NT2/D1 (cell line): ENCODE measurements at places on chromosomes 3 and 15.
A peak's percentile ranks its signal among the peaks of the same experiment; 100 is the strongest.

DNA sequence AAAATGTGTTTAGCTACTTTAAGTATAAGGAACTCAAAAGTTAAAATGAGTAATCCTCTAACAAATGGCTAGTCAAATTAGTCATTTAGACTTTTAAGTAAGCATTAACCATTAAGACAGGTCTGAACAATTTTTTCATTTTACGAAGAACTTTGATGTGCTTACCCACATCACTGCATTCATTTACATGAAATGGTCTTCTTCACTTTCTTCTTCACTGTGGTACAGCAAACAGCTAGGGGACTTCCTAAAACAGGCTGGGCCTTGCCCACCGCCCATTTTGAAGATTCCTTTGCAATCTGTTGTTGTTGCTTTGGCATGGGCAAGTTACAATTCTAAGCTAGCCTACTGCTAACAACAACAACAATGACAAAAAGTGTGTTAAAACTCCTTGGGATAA lies 67.4 kb downstream of the CBLB start:
- DNase-seq: no peak

GRCh38 chr15:57273402-57273801 lies 102.9 kb upstream of the CGNL1 start:
- DNase-seq: no peak

- DNase-seq: no peak
Measured at GRCh38 chr3:111932946-111933345, 45.9 kb upstream of the ABHD10 start.

GRCh38 chr3:105512061-105512460 lies 145.4 kb downstream of the ALCAM start:
- DNase-seq: no peak

- DNase-seq: no peak
Measured at GRCh38 chr15:63362196-63362595, 19.4 kb downstream of the CA12 start.

DNA sequence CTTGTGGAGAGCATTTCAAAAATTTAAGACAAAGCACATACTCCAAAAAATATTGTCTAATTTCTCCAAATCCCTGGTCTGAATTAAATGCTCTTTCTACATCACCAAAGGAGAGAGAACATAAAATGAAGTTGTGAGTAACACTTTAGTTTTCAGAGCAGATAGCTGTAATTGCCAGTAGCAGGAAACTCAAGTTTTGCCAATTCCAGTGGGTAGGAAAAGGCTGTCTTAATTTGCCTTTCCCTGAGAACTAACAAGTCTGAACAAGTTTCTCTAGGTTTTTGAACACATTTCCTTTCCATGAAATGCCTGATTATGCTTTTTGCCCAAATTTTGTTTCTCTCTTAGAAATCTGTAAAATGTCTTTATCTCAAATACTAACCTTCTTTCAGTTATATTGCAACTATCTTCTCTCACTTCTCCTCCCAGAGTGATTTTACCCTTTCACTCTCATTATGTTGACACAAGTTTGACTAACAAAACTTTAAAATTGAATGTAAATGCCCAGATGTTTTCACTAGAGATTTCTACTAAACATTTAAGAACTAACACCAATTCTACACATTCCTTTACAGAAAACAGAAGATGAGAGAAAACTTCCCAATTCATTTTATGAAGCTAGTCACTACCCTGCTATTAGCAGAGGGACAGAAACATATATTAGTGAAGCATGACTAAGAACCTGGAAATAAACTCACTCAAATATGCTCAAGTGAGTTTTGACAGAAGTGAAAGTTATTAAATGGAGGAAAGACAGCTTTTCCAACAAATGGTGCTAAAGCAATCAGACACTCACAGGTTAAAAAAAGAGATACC lies 38.4 kb downstream of the RFX7 start:
- DNase-seq: no peak

DNA sequence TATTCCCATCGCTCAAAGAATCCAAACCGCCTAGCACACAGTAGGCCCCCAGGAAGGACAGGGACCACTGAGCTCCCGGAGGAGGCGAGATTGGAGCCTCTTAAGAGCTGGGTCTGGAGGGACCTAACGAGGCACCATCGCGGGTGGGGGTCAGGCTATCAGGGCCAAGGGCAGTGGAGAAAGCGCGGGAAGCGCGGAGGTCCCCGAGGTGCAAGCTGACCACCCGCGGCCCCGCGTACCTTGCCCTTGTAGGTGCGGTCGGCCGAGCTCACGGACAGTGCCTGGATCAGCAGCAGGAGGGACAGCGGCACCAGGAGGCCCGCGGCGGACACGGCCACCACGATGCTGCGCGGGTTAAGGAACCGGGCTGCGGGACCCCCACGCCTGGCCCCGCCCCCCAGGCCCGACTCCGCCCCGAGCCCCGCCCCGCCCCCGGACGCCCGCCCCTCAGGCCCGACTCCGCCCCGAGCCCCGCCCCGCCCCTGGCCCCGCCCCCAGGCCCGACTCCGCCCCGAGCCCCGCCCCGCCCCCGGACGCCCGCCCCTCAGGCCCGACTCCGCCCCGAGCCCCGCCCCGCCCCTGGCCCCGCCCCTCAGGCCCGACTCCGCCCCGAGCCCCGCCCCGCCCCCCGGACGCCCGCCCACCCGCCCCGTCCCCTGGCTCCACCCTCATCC lies 3.9 kb downstream of the ZDHHC19 start:
- no peak for DNase-seq

- DNase-seq: no peak
Measured at GRCh38 chr3:33360136-33360825, 79.9 kb downstream of the UBP1 start.

DNA sequence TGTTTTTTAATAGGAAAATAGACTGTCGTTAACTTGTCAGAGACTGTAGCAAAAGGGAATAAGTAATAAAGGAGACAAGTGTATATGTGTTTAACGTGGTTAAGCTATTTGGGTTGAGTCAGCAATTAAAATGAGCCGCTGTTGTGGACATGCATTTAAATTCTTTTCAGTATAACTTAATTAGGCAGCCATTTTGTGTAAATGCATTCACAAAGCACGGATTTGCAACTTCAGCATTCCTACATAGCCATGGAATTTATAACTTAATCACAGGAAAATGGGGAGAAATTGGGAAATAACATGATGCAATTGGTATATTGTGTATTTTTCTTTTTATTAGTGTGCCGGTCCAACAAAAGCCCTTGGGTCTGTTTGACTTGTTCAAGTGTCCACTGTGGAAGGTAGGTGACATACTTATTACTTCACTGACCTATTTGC lies 27.9 kb downstream of the USP3 start:
- no peak for DNase-seq

DNA sequence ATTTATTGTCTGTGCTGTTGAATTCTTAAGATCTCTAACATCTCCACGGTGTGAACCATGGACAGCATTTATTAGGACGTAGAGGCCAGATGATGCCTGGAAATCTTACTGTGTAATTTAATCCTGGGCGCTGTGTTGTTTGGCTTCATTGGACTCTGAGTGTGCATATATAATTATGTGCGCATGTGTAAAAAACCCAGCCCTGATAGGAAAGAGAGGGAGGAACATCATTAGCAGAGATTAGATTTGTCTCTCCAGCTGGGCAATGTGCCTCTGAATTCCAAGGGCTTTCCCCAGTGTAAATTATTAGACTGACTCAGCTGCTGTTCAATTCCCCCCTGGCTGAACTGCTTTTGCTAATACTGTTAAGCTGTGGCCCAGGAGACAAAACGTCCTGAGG lies 39.6 kb downstream of the MAP3K13 start:
- DNase-seq: no peak

DNA sequence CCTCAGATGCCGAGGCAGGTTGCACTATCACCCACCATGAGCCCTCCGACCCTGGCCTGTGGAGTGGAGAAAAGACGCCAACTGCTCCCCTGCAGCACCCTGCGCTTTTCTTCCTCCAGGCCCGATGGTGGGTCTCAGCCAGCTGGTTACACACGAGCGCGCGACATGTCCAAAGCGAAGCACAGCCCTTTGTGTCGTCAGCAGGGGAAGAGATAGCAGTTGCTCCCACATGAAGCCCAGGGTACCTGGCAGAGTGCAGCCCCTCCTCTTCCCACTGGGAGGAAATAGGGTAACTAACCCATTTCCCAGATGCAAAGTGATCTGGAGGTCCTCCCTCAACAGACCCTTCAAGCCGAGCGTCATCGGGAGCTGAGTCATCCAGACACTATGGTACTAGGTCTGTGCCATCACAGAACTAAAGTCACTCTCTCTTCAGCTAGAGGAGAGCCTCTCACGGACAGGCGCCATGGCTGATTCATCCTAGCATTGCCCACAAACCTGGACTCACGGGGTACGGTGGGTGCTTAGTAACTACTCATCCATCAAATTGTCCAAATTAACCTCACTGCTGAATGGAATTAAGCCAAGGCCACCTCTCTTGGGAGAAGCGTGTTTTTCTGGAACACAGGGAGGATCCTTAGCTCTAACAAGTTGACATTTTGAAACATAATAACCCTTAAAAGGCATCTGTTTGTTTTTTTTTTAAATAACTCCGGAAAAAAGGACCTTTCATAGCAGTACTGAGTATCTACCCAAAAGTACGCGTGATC lies 45.2 kb upstream of the BDH1 start:
- DNase-seq: no peak

GRCh38 chr3:171804618-171805389 lies 5.5 kb downstream of the PLD1 start:
- DNase-seq: no peak

DNA sequence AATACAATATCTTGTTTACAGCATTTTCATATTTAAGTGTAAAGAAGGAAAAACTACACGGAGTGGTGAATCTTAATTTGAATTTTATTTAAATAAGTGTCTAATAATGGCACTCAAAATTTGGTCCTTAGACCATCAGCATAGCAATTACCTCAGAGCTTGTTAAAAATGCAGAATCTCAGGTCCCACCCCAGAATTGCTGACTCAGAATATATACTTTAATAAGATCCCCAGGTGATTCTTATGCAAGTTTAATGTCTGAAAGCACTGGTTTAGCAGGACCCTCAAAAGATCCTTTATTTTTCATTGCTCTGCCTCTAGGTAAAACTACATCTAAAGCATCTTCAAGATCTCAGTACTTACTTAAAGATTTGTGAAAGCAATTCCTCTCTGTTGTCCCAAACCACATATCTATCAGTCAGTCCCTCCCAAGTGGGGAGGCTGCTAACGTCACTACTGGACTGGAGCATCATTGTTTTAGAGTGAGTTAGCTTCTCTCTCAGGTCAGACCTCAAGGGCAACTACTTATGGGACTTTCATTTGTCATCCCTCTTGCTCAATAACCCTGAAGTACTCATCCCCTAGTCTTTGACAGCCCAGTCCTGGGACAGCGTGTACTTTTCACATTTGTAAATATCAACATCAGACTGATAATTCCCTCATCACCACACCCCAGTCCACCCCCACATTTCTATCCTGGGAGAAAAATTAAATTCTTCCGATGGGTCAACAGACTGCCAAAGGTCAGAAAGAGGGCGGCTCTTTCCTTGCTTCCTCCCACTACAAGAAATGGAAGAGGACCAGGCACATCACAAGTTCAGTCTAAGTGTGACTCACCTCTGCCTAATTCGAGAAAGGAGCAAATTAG lies 76.7 kb downstream of the CBLB start:
- DNase-seq: no peak

DNA sequence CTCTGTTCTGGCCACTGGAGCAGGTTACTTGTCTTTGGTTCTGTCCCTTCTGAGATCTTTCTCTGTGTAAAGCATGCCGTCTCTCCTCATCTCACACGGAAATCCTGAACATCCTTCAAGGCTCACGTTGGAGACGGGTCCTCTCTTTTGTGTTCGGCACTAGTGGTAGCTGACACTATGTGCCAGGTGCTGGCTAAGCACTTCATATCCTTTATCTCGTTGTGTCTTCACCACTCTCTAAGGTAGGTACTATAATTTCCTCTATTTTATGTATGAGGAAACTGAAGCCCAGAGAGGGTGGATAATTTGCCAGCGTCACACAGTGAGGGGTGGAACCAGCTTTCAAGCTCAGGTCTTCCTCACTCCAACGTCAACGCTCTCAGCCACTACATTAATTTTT lies 1.2 kb downstream of the IFT122 start:
- no peak for DNase-seq

DNA sequence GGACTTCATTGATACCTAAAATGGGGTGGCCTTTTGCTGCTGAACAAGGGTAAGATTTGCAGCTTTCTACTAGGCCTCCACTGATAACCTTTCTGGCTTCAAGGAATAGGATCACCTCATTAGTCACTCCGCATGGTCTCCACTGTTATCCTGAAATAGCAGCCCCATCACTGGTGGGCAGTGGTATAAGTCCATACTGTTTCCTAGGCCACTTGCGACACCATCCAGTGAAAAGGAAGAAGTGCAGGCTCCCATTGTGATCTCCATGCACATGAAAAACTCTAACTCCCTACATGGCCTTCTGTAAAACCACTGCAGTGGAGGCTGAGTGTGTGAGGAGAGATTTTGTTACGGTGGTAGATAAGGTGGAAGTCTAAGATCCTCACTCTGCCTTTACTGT lies 1455.9 kb downstream of the SI start:
- peak; percentile 30 for DNase-seq
